Skeletal muscle cell (primary cell): ENCODE measurements at places on chromosomes 12 and 14.

DNA sequence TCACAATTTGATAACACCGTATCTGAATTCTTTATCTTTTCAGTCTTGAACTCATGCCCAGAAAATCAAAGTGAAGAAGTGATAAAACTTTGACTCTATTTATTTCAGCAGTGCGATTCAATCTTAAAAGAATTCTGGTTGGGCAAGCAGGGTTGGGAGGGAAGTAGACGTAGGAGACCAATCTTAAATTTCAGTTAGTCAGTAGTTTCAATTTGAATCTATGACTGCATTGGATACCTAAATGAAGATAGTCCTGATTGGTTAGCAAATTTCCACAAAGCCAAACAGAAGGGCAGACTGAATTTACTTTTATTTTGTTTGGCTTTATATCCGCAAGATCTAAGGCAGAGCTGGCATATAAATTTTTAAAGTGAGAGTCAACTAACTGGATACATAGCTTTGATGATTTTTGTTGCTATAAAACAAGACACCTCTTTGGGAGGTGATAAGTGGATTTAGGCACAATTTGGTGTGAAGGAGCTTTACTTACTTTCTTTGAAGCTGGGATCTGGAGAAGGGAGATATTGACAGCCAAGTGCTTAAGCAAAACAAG is 2.6 kb downstream of the ACSS3 start:
- no peak for DNase-seq

- DNase-seq, result no peak
Measured at GRCh38 chr12:121915841-121916321, 2.5 kb upstream of the CFAP251 start.

GRCh38 chr14:102486513-102487203 is 22.9 kb downstream of the ANKRD9 start:
- DNase-seq, result no peak

- no peak for DNase-seq
Measured at GRCh38 chr12:78726854-78727253, 137.7 kb upstream of the SYT1 start.

DNA sequence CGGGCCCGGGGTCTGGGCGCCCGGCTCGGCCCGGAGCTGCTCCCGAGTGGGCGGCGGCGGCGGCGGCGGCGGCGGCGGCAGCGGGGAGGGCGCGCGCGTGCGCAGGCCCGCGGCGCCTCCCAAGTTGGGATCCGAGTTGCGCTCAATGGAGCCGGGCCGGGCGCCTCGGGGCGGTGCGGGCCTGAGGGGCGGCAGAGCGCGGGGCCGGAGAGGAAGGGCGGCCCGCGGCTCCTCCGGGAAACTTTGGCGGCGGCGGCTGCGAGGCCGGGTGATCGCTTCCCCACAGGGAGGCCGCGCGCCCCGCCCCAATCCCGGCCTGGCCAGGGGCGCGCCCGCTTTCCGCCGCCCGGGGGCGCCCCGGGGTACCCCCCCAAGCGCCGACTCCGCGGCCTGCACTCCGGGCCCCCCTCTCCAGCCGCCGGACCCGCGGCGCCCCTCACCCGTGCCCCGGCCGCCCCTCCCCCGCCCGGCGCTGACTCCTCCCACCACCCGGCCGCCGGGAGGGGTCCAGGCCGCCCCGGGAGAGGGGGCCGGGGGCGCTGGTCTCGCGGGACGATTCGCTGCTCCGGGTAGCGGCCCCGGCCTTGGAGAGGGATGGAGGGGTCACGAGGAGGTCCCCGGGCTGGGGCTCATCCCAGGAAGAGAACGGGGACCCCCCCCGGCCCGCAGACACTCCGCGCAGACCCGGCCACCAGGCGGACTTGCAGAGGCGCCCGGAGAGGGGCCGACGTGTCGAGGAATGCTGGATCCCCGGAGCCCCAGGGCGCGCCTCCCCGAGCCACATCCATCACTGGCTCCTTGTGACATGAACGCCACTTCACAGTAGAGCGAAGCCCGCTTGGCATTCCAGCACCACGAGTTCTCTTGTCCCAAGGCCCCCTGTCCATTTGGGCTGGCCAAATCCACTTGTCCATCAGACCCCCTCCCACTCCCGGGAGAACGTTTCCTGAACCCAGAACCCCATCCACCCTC is at the start of gene RILPL1:
TSS of gene RILPL1 (minus strand) at position 48 of the 972 bp plus-strand sequence. CDS start 237 bp downstream, outside the sequence.
- no peak for DNase-seq

GRCh38 chr14:35368139-35368460 is 36.4 kb downstream of the NFKBIA start:
- DNase-seq, result no peak

DNA sequence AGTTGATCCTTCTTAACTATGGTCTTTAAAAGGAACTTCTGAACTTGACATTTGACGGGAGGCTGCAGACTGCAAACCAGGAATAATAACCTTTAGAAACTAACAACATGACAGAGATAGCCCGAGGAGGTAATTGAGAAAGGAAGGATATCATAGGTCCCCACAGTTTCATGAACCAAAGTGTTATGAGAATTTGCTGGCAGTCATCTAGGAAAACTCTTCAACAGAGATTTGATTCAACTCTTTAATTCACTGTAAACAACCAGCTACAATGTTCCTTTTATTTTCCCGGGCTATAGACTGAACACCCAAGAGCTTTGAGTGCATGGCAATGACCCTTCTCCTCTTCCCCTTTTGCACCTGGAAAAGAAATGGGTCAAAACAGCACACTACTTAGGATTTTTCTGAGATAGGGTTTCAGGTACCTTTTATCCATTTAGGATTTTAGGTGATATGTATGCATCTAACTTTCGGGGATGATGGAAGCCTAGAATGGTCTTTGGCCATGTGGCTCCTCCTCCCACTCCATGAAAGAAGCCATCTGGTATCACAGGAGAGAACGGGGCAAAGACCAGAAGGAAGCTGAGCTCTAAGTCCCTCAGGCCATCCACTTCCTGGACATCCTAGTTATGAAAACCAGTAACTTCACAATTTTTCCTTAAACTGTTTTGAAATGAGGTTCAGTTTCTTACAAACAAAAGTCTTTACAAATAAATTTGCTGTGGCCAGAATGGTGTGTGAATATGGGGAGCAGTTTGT is 23.0 kb downstream of the GLT8D2 start:
- DNase-seq, result no peak

DNA sequence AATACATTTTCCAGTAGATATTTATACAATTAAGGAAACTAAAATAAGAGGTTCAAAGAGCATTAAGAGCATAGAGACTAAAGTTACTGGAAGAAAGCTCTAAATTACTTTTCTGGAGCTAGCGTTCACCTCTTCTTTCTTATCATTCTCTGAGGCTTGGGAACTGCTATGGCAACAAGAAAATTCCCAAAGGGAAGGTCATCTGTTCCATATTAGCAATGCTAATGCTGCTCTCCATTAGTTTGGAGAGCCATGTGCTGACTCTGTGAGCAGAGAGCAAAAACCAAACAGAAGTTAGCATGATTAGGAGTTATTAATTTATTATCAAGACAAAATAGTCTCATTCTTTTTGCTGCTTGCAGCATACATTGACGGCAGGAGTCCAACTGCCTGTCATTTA is 143.1 kb upstream of the SLC16A7 start:
- DNase-seq, result no peak

DNA sequence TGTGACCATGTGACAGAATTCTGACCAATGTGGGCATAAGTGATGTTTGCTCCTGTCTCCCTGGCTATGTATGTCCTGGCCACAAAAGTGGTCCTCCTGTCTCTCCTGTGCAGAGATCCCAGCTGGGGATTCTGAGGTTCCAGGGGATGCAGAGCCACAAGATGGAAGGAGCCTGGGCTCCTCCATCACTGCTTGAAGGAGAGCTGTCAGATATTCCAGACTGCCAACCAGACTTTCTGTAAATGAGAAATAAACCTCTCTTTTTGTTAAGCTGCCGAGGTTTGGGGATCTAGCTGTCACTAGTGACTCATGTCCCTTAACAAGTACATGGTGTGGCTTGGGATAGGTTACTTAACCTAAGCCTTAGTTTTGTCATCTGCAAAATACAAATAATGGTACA is 21.9 kb downstream of the BDKRB1 start:
- no peak for DNase-seq

DNA sequence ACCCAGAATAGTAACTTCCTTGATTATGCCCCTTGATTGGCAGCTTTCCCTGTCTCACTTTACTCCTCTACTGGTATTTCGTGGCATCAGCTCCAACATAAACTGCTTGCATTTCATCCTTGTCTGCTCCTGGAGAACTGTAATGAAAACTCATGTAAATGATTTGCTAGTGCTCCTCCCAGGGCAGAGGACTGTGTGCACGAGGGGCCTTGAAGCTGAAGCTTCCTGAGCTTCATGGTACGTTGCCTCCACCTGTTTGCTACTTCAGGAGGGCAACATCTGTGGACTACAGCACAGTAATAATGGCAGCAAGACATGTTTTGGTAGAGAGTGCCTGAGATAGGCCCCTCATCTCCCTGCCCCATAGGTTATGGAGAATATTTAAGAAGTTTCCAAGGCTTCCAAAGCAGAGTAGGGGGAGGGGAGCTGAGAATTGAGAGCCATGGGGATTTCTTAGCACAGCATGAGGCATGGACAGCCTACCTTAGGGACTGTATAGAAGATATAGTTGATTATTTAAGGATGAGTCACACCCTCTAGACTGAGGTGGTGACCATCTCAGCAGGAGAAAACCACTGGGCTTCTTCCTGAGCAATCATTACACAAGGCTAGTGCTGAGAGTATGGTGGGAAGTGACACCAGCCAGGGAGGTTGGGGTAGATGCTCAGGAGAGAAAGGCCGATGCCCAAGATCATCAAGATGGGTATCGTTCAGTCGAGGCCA is 29.5 kb downstream of the CCDC198 start:
- DNase-seq, result no peak

DNA sequence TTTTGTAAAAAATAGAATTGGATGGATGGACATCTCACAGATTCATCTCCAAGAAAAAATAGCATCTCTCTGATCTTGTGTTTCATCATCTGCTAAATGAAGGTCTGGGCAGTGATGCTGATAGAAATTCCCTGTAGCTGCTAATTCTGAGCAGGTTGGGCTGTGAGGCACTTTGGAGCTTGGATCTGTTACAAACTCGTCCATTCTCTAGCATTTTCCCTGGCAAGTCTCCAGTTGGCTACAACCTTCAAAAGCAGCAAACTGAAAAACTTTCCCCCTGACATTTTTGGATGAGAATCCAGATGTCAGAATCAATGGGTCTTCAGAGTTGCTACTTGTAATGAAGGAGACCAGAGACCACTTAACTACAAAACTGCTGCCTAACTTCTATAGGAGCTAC is 72.7 kb downstream of the TPH2 start:
- no peak for DNase-seq

- DNase-seq, result no peak
Measured at GRCh38 chr14:57769863-57770523, 95.9 kb downstream of the SLC35F4 start.

DNA sequence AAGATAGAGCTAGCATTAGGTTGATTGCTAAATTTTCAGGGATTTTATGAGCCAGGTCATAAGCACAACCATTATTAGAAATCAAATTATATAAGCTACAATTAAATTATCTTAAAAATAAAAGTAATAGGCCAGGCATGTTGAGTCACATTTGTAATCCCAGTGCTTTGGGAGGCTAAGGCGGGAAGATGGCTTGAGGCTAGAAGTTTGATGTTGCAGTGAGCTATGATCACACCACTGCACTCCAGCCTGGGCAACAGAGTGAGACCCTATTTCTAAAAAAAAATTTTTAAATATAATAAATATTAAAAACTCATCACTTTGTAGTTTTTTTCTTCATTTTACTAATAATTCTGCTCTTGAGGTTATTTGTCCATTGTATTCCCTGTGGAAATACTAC is 1.9 kb upstream of the LIMA1 start:
- no peak for DNase-seq

- DNase-seq, result no peak
Measured at GRCh38 chr12:124184456-124184855, 110.4 kb upstream of the RFLNA start.

- DNase-seq, result no peak
Measured at GRCh38 chr14:30375296-30375892, 183.6 kb upstream of the G2E3 start.
